ENCODE measurements at places on chromosomes 1 and 21. TPM values are rescaled to one million over a fixed set of nuclear protein-coding genes. Genes with fewer than 3 reads are reported as not detected.
A peak's percentile ranks its signal among the peaks of the same experiment; 100 is the strongest.

DNA sequence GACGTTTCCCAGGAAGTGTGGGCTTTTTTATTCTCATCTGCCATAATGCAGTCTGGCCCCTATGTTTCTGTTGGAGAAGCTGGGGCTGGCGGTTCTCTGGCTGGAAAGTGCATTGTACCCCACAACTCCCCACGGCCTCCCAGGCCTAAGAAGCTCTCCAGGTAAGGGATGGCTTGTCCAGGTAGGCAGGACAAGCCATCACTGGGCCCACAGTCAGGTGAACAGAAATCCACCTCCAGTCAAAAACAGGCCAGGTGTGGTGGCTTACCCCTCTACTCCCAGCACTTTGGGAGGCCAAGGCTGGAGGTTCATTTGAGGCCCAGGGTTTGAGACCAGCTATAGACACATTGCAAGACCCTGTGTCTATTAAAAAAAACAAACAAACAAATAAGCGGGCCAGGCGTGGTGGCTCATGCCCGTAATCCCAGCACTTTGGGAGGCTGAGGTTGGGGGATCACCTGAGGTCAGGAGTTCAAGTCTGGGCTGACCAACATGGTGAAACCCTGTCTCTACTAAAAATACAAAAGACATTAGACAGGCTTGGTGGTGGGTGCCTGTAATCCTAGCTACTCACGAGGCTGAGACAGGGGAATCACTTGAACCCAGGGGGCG, 3.1 kb upstream of the WNT9A start:
- DNase-seq = no peak

- no peak for DNase-seq
Measured at GRCh38 chr1:27527223-27527889, 37.4 kb upstream of the WASF2 start.

- DNase-seq = no peak
Measured at GRCh38 chr1:59176471-59176870, 120.4 kb upstream of the FGGY start.

DNA sequence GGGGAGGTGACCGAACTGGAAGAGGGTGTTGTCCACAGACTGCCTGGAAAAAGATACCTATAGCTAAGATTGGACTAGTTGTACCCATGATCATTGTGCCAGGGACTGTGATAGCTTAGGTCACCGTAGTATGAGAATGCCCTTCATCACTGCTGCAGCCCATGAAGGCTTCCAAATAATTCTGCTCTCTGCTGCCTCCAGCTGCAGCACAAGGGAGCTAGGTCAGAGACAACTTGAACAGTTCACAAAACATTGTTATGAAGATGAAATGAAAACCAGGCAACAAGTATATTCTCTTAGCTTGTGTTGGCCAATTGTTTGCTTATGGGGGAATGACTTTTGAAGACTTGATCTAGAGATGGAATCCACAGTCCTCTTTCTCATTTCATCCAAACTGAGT, 246.7 kb downstream of the MRPL39 start:
- DNase-seq = no peak

DNA sequence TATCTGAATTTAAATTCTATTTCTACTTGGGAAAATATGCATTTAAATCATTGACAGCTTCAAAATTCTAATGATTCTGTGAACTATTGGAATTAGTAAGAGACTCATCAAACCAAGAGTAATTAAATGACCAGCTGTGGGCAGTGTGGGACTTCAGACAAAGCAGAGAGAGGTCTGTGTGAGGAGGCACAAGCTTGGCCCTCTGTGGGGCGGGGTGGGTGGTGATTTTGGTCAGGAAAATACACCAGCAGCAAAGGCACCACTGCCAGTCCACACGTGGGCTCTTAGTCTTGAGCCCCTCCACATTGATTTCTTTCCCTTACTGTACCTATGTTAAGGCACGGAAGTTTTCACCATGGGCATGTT, 39.2 kb upstream of the RAB4A start:
- no peak for DNase-seq

- peak; percentile 64 for DNase-seq
Measured at GRCh38 chr1:206982216-206982615, 12.0 kb upstream of the FCAMR start.

GRCh38 chr1:72693899-72694298, 411.6 kb upstream of the NEGR1 start:
- no peak for DNase-seq

GRCh38 chr1:41239988-41240610, 2.0 kb downstream of the SCMH1 start:
- no peak for DNase-seq

SPATA17 gene
- total RNA-seq = not detected

GRCh38 chr1:202221911-202222909, 28.6 kb downstream of the LGR6 start:
- no peak for DNase-seq

- DNase-seq = no peak
Measured at GRCh38 chr1:35497571-35497970, 59.6 kb downstream of the KIAA0319L start.

COA7 gene
- 20.4 TPM for total RNA-seq

HRNR gene
- total RNA-seq = not detected

- DNase-seq = no peak
Measured at GRCh38 chr1:247441606-247442005, 16.3 kb downstream of the OR2B11 start.

MAN1A2 gene
- 27.6 TPM for total RNA-seq

GRCh38 chr1:189627427-189627826, 850.2 kb downstream of the BRINP3 start:
- DNase-seq = no peak

DNA sequence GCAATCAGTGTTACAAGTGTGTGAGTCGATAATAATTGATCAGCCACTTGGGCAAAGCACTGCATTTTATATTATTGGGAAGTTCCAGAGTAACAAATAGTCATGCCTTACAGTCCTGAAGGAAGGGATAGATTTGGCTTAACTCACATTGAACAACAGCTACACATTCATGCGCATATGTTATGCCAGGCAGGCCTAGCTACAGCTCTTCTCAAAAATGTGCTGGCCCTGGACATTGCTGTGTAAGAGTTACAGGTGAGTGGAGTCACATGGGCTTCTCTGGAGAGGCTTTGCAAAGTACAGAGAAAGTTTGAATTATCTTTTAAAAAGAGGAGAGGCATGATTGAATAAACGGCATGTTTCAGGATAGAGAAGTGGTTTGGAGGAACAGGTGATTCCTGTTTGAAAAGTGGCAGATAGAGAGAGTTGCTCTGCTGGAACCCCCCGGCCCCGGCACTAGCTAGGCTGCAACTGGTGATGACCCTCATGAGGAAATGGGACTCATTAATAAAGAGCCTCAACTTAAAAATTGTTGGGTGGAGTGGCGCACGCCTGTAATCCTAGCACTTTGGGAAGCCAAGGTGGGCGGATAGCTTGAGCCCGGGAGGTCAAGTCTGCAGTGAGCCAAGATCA, 200.6 kb downstream of the CRB1 start:
- DNase-seq = no peak

- no peak for DNase-seq
Measured at GRCh38 chr1:24222008-24222605, 35.0 kb upstream of the IFNLR1 start.

- DNase-seq = no peak
Measured at GRCh38 chr1:217418269-217419193, 212.4 kb downstream of the GPATCH2 start.

SLC45A1 gene
- 0.81 TPM for total RNA-seq

DNA sequence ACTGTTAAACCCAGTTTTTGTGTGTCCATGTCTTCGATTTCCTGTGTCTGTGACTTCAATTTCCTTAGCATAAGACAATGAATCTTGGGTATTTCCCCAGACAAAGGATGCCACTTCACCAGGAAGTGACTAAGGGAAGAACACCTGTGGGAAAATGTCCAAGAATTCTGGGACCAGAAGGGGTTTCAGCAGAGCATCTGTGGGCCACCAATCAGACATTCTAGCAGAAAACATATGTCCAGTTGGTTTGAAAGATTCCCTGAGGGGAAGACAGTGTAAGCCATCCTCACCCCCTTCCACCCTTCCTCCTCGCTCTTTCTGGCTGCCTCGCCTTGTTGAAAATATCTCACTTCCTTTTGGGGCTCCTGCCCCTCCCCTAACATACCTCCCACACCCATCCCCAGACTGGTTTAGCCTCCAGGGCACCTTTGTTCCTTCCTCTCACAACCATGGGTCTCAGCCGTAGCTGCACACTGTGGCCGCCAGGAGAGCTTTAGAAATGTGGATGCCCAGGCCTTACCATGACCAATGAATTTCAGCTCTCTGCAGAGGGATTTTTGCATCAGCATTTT, 25.5 kb upstream of the IFNAR1 start:
- peak; percentile 27 for DNase-seq

- DNase-seq = peak; percentile 78
Measured at GRCh38 chr1:156383023-156383422, 14.0 kb downstream of the RHBG start.

GRCh38 chr1:23790696-23791515, at the start of gene LYPLA2:
Gene LYPLA2, plus strand, starts transcription at chr1:23791145. Its CDS starts 1,538 bp downstream, at chr1:23792683.
- DNase-seq = peak; percentile 92

GRCh38 chr1:109207467-109208103, 6.1 kb upstream of the SARS1 start:
- DNase-seq = no peak

DNA sequence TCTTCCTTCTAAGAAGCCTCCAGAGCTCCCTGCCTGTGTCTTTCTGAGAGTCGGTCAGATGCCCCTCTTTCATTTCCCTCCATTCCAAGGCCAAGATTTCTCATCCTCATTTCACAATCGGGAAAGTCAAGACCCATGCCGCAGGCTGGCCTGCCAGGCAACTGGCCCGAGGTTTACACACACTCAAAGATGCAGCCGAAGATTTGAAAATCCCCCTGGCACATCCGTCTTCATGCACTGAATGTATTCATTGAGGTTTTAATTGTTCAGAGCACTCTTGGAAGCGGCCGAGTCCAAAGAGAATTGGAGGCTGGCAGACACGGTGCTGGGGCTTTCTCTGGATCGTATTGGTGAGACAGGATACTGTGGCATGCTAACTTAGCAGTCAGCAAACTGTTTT, 29.1 kb upstream of the SRP9 start:
- DNase-seq = no peak

CYP4B1 gene
- not detected for total RNA-seq

DNA sequence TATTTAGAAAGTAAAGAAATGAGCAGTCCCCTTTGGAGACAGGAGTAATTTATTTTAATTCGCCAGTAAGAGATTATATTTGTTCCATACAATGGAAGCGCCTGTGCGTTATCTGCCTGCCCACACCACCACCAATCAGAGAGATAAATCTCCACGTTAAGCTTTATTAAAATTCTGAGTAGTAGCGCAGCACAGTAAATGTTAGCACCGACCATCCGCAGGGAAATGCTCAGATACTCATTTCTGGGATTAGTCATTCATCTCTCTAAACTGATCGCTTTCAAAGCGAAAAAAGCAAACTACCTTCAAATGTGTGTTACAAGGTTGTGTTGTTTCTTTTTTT, 1.2 kb downstream of the ETS2 start:
- peak; percentile 34 for DNase-seq

VWA5B1 gene
- not detected for total RNA-seq

UBL4B gene
- not detected for total RNA-seq

DNA sequence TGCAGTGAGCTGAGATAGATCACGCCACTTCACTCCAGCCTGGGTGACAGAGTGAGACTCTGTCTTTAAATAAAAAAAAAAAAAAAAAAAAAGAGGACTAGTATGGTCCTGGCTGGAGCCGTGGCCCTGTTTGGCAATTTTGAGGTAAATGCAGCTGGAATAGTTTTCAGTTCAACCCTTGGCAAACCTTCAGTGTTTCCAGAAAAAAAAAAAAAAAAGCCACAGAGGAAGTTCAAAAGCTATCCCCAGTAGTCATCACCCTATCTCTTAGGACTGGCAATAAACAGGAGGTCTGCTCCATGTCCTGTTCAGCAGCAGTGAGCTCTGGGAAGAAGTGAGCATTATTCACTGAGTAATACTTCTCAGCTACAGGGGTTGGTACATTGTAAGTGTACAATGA, 56.8 kb upstream of the ERRFI1 start:
- DNase-seq = no peak

DNA sequence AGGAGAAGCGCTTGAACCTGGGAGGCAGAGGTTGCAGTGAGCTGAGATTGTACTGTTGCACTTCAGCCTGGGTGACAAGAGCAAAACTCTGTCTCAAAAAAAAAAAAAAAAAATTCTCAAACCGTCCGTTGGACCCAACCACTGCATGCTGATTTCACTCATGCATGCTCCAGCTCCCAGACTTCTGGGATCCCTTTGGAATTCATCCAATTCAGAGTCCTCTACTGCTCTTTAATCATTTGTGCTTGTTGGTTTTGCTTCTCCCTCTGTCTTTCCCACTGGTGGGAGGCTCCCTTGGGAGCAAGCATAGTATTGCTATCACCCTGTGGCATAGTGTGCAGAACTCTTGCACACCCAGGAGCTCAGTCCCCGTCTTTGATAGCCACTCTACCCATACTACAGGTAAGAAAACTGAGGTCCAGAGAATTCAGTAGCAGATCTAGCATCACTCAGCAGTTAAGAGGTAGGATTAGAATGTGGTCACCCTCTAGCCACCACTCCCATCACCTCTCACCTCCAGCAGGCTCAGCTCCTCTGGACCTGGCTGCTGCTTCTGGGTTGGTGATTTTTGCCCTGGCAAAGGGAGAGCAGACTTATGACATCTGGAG, 3.1 kb upstream of the LMNA start:
- DNase-seq = no peak

DNA sequence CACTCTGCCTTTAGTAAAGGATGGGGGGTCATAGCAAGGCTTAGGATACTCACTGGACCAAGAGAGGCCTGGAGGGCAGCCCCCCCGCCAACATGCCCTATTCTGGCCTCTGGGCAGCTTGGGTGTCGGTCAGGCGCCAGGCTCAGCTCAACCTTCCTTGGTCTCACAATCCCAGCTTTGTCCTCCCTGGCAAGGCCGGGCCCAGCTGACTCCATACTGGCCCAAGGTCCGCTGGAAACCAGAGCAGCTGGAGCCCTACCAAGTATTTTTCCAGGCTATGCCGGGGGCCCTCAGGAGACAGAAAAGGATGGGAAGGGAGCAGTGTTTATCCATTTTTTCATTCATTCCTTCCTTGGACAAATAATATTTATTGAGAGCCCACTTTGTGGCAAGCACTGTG, 6.2 kb downstream of the FBXO2 start:
- no peak for DNase-seq

DNA sequence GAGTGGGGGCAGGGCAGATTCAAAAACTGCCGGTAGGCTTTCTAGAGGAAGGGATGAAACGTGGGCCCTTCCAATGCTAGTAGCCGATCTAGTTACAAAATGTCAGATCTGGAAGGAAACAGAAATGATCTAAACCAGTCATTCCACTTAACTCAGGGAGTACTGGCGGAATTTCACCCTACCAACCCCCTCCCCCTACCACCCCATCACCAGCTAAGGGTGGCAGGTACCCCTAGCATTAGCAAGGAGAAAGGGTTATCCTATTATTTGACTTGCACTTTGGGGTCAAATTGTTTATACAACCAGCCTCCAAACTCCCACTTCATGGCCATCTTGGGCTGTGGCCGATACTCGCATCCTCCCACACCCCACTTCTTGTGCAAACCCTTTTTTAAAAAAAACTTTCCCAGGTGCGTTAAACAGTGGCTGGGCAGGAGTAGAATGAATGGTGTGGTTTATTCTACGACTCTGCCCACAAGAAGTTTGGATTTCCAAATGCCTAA, 644 bp upstream of the MRPL24 start:
- no peak for DNase-seq

- no peak for DNase-seq
Measured at GRCh38 chr1:67803380-67804279, 29.6 kb downstream of the GNG12 start.

- no peak for DNase-seq
Measured at GRCh38 chr1:109116286-109116685, 2.4 kb downstream of the ELAPOR1 start.

Data from activated T-cell treated with anti-CD3 and anti-CD28 coated beads, Interleukin-2, amount 50 U/mL, for 72 hours (primary cell).